Thymus (tissue), 14 donors: ENCODE measurements at places on chromosomes 7 and 10.

DNA sequence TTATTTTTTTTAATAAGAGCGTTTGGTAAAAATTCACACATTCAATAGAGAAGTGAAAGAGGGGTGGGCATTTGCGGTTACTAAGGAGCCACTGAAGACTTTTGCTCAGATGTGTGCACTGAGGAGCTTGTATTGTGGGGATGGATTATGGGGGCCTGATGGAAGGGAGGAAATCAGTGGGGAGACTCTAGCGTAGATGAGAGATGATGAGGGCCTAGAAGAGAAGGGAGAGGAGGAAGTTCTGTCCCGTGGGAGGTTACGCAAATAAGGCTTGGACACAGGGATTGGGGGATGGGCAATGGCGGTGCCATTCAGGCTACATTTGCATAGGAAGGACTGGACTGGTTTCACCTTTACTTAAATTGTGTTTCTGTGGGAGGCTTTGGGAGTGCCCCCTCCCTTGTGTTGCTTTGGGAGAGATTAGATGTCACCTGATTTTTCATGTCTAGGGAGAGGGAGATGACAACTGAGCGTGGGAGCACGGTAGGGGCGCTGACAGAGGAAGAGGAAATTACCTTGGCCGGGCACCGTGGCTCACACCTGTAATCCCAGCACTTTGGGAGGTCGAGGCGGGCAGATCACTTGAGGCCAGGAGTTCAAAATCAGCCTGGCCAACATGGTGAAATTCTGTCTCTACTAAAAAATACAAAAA is 2.2 kb upstream of the HIP1 start:
- no peak for DNase-seq

GRCh38 chr10:81873231-81873931 is 1.6 kb upstream of the NRG3 start:
- DNase-seq = no peak

GRCh38 chr7:131329176-131329570 is 1.5 kb downstream of the MKLN1 start:
- no peak for DNase-seq

- DNase-seq = no peak
Observed at GRCh38 chr7:31690935-31691334, 3.9 kb downstream of the PPP1R17 start.

DNA sequence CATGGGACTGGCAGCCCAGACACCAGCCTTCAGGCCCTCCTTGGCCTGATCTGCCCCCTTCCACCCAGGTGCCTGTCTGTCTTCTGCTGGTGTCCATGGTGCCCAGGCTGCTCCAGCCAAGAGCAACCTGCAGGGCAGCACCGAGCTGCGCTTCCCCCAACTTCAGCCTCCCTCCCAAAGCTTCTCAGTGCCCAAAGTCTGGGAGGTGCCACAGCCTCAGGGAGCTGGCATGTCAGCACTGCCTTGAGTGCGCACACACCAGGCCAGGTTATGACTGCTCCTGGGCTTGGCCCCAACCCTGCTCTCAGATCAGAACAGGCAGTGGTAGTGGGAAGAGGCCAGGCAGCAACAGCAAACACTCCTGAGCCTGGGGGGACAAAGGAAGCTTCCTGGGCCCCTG is 304.6 kb upstream of the NRG3 start:
- DNase-seq = no peak

GRCh38 chr7:86963599-86964230 is 95.7 kb downstream of the ELAPOR2 start:
- no peak for DNase-seq

DNA sequence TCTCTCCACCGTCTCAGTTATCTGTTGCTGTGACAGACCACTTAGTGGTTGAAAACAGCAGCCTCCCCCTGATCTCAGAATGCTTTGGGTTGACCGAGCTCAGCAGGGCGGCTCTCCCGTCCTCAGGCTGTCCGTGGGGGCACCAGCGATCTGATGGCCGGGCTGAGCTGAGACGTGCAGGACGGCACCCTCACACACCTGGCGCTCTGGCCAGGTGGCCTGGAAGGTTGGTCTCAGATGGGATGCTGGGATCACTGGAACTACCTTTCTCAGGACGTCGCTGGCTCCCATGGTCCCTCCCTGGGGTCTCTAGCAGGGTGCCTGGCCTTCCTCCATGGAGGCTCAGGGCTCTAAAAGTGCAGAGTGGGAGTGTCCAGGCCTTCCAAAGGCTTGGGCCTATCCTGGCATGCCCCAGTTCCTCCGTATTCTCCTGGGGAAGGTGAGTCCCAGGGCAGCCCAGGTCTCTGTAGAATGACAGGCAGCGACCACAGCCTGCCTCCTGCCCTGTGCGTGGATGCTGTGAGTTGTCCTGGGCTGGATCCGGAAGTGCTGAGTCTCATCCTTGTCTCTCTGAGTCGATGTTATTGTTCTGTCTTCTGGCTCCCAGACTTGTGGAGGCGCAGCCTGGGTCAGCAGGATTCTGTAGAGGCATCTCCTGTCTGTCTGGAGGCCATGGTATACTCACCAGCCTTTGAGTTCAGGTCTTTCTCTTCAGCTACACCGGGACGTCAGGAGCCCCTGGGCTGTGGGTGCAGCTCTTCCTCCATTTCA is 12.2 kb upstream of the PWWP2B start:
- no peak for DNase-seq

DNA sequence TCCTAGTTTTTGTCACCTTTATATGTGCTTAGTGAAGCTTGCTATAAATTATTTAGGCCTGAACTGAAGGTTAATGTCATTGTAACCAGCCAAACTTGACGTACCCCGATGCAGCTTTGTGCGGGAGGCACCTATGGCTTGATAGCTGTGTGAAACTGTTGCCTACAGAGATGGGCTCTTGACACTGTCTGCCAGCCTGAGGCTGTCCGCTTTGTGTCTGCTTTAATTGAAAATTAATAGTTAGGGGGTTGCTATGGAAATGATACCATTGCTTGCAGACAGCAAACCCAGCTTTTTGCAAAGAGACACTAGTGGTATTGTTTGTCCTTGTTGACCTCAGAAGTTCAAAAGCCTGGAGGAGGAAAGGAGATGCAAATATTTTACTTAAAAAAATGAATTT is 2.1 kb upstream of the FOXP2 start:
- DNase-seq = no peak

DNA sequence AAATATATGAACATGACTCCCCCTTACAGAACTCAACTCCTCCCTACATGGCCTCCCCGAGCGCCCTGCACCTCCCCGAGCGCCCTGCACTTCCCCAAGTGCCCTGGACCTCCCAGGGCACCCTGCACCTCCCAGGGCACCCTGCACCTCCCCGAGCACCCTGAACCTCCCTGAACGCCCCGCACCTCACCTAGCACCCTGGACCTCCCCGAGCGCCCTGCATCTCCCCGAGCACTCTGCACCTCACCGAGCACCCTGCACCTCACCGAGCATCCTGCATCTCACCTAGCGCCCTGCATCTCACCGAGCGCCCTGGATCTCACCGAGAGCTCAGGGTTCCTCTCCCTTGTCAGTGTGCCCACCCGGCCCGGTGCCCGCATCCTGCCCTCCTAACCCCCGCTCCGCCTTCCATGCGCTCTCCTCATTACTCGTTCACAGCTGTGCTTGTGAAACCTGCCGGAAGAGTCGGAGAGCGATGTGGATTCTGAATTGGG is 134.3 kb downstream of the ACTR3B start:
- no peak for DNase-seq

DNA sequence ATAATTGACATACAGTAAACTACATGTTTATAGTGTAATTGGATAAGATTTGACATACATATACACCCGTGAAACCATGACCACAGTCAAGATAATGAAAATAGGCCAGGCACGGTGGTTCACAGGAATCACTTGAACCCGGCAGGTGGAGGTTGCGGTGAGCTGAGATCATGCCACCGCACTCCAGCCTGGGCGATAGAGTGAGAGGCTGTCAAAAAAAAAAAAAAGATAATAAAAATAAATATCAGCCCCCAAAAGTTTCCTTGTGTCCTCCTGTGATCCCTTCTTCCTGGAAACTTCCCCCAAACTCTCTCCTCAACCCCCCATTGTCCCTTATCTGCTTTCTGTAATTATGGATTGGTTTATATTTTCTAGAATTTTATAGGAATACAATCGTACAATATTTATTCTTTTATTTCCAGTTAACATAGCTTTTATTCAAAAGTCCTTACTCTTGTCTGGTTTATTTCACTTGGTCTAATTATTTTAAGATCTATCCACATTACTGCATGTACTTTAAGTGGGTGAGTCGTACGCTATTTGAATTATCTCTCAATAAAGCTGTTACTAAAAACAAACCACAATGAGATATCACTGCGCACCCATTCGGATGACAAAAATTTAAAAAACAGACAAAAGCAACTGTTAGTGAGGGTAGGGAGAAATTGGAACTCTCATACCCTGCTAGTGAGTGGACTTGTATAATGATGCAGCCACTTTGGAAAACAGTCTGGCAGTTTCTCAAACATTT is 30.1 kb upstream of the TNPO3 start:
- DNase-seq = no peak

- DNase-seq = no peak
Observed at GRCh38 chr7:158285383-158285770, 302.2 kb downstream of the PTPRN2 start.

DNA sequence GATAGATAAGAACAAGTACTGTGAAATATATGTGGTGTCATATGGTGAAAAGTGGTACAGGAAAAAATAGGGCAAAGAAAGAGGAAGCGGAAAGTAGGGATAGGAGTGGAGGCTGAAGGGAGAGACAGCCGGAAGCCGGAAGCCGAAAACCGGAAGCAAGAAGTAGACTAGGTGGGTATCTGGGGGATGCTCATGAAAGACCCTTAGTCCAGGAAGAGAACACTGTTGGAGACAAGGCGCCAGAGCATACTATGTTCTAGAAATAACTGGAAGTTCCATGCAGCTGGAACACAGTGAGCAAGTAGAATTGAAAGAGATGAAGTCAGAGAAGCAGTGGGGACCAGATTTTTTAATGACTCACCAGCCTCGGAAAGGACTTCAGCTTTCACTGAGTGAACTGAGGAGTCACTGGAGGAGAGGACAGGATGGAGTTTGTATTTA is 22.5 kb downstream of the ST8SIA6 start:
- no peak for DNase-seq

GRCh38 chr7:40234046-40234445 is 99.2 kb downstream of the SUGCT start:
- DNase-seq = no peak

DNA sequence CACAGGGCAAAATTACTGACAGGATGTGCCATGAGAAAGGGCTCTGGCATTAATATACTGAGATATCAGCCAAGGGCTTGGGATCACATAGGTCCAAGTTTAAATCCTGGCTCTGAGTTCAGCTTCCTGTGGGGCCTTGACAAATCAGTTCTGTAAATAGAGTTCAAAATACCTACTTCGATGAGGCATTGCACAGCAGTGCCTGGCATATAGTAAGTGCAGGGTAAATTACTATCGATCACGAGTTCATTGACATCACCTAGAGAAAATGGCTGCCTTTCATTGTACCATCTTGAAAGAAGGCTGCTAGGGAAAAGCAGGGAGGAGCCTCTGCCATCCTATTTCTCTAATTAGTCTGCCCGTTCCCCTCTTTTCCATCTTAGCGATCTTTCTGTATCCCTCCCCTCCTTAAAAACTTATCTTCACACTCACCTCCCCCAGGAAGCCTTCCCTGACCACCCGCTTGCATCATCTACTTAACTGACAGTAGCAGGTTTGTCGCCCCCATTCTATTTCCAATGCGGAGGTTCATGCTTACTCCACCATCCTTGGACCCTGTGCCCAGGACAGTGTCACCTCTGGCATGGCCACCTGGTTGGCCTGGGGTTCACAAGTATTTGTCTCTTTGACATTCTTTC is 124.5 kb downstream of the C10orf105 start:
- DNase-seq = no peak

GRCh38 chr10:101959346-101959916 is 96.5 kb downstream of the ARMH3 start:
- no peak for DNase-seq

DNA sequence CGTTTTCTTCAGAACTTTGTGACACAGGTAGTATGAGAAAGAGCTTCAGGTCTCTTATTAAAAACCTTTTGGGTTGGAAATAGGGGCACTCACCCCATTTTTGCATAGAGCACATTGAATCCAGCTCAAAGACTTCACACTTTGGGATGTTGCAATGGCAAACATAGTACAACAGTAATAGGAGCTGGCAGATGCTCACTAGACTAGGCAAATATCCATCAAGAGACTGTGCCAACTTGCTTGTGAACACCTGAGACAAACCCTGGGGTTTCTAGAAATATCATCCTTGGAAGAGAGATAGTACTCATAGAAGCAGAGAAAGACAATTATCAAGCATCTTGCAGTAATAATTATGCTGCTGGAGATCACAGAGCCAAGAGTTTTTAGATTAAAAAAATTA is 280.0 kb downstream of the CACNA2D1 start:
- DNase-seq = no peak
